ENCODE measurements at places on chromosomes 6 and 20.
A peak's percentile ranks its signal among the peaks of the same experiment; 100 is the strongest.

GRCh38 chr6:16756660-16757255 lies 4.5 kb downstream of the ATXN1 start:
- no peak for DNase-seq

GRCh38 chr6:148465670-148466069 lies 123.0 kb downstream of the SASH1 start:
- DNase-seq, result no peak

GRCh38 chr6:132526461-132526860 lies 11.6 kb upstream of the TAAR9 start:
- no peak for DNase-seq

- DNase-seq, result no peak
These were observed 244.5 kb upstream of the JARID2 start for GRCh38 chr6:15001326-15001910.

DNA sequence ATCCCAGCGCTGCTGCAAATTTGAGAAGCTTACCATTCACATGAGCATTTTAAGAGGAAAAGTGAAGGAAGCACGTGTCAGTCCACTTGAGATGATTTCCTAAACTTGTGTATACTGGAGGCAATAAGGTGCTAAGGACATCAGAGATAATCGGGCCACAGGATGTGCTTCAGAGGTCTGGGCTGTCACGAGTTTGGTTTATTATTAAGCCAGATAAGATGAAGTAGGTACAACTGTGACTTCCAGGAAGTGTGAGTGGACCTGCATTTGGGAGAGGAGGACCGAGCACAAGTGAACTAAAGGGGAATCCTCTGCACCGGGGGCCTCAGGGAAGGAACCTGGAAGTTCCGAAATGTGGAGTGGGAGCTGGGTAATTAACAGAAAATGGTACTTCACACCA lies 1.4 kb downstream of the SAMD5 start:
- DNase-seq, result no peak

GRCh38 chr6:35238843-35239289 lies 20.7 kb upstream of the ZNF76 start:
- DNase-seq, result no peak

GRCh38 chr6:44504301-44504791 lies 116.8 kb downstream of the CDC5L start:
- DNase-seq, result no peak

DNA sequence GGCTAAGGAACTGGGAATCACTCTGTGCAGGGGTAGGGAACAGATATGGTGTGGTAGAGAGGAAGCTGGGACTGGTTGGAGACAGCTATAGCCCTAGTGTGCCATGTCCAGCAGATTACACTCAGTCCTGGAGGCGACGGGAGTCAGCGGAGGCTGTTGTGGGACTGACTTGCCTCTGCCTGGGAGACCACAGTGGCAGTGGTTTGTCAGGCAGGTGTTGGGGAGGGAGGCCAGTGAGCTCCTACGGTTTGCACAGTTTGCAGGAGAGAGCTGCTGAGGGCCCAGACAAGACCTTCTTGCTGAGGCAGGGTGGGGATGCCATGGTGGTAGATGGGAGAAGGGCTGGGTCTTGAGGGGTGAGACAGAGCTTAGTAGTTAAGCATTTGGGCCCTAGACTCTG lies 4.9 kb downstream of the PLCG1 start:
- DNase-seq, result no peak

- DNase-seq, result no peak
These were observed 155.5 kb downstream of the BCAS1 start for GRCh38 chr20:53914781-53915445.

GRCh38 chr6:151680846-151681432 lies 126.5 kb upstream of the ESR1 start:
- no peak for DNase-seq

- DNase-seq, result no peak
These were observed 9.1 kb upstream of the RPL7L1 start for GRCh38 chr6:42870145-42870936.

DNA sequence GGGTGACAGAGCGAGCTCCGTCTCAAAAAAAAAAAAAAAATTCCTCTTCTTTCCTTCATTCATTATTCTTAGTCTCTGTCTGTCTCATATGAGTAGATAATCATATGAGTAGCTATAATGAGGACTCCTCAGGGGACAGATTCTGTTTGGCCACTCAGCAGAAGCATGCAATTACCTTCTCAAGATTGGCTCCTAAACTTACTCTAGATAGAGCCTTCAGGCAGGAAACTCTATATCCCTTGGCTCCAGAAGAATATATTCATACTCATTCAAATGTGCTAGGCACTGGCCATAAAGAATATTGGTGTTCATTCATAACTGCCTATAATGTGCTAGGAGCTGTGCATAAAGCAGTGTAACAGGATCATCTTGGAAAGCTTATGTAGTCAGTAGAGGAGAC lies 2.2 kb upstream of the ACAT2 start:
- DNase-seq, result no peak

DNA sequence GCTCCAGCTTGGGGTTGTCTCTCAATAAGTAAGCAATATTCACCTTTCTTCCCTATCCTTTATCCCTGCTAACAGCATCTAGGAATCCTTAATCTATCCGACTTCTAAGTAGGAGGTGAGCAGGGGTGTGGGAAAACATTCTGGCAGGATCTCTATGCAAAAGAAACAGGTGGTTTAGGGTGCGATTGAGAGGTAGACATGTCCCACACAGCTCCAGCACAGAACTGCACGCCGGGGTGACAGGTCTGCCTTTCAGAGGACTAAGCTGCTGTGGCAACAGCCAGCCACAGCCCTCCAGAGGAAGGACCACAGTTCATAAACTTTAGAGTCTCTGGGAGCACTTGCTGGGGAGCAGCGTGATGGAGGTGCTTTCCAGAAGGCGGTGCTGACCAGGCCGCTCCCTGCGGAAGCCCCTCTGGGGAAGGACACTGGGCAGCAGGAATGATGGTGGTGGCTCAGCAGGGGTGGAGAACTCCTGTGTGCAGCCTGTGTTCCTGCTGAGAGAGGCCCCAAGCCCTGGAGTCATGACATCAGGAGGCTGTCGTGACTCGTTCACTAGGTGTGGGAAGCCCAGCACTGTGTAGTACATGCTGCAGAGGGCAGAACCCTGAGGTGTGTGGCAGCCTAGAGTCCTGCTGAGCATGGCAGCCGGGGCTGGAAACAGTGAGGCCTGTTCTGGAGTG lies 509.6 kb downstream of the PRKN start:
- no peak for DNase-seq

GRCh38 chr20:492159-492558 lies 29.8 kb upstream of the TBC1D20 start:
- no peak for DNase-seq

GRCh38 chr6:104698979-104699378 lies 160.7 kb downstream of the HACE1 start:
- DNase-seq, result no peak

- no peak for DNase-seq
These were observed 271.6 kb upstream of the SGK1 start for GRCh38 chr6:134589512-134589911.

- DNase-seq, result no peak
These were observed 211.0 kb downstream of the NFATC2 start for GRCh38 chr20:51331481-51331880.

DNA sequence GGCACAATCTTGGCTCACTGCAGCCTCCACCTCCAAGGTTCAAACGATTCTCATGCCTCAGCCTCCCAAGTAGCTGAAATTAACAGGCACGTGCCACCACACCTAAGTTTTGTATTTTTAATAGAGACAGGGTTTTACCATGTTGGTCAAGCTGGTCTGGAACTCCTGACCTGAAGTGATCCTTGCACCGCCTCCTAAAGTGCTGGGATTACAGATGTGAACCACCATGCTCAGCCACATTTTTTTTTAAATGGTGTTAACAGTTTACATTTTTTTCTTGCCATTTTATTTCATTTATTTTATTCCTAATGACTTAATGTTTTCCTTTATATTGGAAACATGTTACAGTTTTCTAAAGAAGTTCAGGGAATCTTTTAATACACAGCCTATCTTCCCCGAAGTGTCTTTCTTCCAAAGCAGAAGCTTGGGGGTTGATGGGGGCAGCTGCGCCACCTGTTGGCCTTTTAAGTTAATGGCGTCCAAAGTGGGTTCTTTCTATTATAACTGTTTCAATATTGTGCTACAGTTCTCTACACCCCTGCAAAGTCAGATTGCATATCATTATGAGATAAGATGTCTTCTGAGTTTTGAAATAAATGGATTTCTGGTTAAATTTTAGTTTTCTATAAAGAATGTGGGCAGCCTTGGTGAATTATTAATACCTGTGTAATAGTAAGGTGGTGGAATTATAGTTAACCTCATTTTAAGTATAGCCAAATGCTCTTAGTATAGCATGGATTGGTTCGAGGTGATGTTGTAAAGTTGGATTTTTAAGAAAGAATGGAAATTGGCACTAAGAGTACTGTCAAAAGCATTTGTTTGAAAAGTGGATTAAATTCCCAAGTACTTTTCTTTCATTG lies 42.0 kb upstream of the PLCG1 start:
- DNase-seq, result peak; percentile 40

- DNase-seq, result no peak
These were observed 7.2 kb downstream of the NHSL1 start for GRCh38 chr6:138492113-138492512.

- no peak for DNase-seq
These were observed 524.3 kb downstream of the PRKN start for GRCh38 chr6:162203287-162203686.

- no peak for DNase-seq
These were observed 18.4 kb downstream of the DUSP22 start for GRCh38 chr6:310671-311070.

GRCh38 chr6:20630136-20630535 lies 95.9 kb downstream of the CDKAL1 start:
- DNase-seq, result no peak

GRCh38 chr20:20225325-20226043 lies 142.4 kb upstream of the INSM1 start:
- DNase-seq, result no peak

GRCh38 chr20:7269452-7269851 lies 502.0 kb downstream of the BMP2 start:
- DNase-seq, result no peak

GRCh38 chr6:35518566-35519312 lies 6.0 kb upstream of the TULP1 start:
- DNase-seq, result no peak

- no peak for DNase-seq
These were observed 137.8 kb upstream of the PHACTR1 start for GRCh38 chr6:12578751-12579150.

DNA sequence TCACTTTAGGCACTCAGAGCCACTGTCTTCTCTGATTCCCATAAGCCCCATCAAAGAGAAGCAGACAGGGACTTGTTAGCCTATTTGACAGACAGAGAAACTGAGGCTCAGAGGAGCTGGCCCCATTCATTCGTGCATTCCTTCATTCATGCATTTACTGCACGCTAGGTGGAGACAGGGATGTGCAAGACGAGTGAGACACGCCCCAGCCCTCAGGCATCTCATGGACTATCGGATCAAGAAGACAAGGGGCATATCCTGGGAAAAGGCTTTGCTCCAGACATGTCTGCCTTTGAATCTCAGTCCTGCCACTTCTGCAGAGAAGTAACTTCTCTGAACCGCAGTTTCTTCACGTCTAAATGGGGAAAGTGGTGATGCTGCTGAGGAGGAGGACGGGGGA lies 54.1 kb downstream of the BPIFB1 start:
- no peak for DNase-seq

- DNase-seq, result no peak
These were observed 182.8 kb downstream of the EYS start for GRCh38 chr6:65524232-65524631.

DNA sequence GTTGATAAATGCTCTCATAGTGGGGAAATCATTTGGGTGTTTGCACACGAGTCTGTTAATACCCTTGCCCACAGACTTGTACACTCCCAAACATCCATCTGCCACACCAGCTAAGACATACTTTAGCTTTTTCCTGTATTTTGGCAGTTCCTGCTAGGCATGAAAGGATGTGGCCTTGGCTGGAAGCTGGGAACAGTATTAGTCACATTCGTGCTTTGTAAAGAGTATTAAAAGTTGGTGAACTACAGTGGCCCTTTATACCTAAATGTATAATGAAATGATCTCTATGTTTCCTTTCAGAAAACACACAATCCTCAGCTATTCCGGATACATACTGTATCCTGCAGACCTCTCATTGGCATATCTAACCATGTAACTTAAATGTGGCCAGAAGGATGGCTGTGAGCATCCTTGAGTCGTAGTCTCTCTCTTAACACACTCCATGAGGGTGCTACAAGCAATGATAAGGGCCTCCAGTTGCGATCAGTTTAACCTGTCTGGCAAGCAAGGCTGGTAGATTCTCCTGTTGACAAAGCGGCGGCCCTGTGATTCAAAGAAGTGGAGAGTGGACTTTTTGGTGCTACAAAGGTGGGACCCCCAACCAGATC lies 1.5 kb downstream of the LEMD2 start:
- DNase-seq, result no peak

DNA sequence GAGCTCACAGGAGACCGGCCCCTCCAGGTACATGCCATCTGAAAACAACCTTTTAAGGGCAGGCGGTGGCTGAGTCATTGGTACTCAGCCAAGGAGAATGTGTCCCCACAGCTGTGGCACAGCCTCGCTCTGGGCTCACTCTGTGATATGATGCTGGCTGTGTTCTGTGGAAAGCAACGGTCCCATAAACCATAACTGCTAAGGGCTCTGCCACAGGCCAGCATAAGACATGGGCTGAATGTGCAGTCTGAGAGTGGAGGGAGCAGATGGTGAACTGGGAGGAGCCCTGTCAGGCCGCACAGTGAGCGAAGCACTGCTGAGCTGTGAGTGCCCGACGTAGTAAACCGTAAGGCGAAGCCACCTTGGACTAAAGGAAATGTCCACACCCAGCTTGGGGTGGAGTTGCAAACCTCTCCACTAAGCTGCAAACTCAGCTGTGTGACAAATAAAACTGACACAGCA lies 375.8 kb downstream of the THBS2 start:
- no peak for DNase-seq

GRCh38 chr6:98469141-98469540 lies 365.2 kb upstream of the POU3F2 start:
- no peak for DNase-seq

GRCh38 chr20:1204576-1204975 lies 1.3 kb downstream of the C20orf202 start:
- DNase-seq, result no peak

DNA sequence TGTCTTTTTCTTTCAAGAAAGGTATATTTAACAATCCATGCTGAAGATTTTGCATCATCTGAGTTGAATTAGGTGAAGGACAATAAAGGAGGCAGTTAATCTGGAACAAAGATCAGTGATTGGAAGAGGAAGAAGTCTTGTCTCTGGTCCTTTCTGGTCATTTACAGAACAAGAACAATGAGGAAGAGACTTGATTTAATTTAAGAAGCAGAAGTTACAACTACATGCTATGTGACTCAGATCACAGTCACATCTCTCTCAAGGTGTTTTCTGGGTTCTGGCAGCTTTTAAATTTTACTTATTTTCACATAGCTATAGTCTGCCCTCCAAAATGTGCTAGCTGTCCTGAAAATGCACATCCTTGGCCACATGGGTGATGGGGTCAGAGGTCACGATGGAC lies 53.5 kb upstream of the DEK start:
- no peak for DNase-seq

GRCh38 chr6:46940433-46941226 lies 18.9 kb upstream of the ADGRF5 start:
- DNase-seq, result no peak
